ENCODE measurements at places on chromosomes 12 and 14.
A peak's percentile ranks its signal among the peaks of the same experiment; 100 is the strongest.

DNA sequence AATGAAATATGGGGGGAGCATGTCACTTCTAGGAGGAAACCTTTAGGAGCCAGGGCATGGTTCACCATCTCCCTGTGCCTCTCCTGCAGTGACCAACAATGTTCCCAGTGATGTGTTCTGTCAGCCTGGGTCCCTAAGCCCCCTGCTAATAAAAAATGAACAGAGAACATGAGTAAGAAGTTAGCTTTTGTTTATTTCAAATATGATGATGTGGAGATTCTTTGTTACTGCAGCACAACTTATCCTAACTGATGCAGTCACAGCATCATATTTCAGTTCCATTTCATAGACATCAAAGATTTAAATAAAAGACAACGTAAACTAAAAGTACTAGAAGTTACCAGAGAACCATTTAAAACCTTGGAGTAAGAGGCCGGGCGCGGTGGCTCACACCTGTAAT, 43.9 kb downstream of the SERPINA3 start:
- no peaks in the 10 kb centered on the region for H3K36me3 ChIP-seq
- no peaks in the 10 kb centered on the region for H3K27me3 ChIP-seq
- peaks cover 3% of the 10 kb centered on the region for H3K4me1 ChIP-seq
- no peak overlapping the region for H3K27ac ChIP-seq
- no peak for DNase-seq

DNA sequence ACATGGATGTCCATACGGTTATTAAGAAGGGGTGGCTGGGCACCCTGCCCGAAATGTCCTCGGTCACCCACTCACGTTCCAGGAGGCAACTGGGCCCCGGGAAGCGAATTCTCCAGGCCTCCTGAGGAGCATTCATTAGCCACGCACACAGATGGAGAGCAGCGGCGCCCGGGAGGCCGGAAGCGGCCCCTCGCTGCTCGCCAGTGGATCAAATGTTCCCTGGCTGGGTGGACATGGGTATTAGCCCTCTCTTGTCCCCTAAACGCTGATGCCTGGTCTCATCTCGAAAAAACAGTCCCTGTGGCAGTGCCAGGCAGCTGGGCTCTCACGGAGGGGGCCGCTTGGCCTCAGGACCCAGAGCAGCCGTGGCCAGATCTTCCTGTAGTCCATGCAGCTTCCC, 59.0 kb upstream of the DLK1 start:
- H3K36me3 ChIP-seq = no peaks in the 10 kb centered on the region
- peaks cover 14% of the 10 kb centered on the region for H3K4me1 ChIP-seq
- peaks cover 2% of the 10 kb centered on the region for H3K27me3 ChIP-seq
- no peak for DNase-seq
- no peak overlapping the region for H3K27ac ChIP-seq
- no peak overlapping the region for H3K4me3 ChIP-seq

DNA sequence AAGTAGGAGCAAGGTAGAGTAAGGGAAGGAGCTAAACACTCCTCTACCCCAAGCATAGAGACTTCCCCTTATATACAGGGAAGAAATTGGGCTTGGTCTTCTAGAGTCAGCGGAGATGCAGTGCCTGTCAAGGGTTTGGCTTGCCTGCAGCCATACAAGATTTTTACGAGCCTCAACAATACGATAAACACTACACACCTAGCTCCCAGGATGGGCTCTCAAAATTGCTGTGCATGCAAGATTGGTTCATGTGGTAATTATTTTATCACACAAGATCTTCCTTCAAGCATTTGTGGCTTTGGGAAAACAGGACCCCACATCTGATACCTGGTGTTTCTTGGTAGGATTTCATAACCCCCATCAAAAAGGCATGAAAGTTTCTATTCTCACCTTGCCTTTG, at the start of gene KRT1:
TSS of gene KRT1 (minus strand) at position 45 of the 400 bp plus-strand sequence. CDS start 59 bp downstream, outside the sequence.
- no peak within 1 kb of the TSS for H3K4me3 ChIP-seq
- H3K27ac ChIP-seq = no peak within 1 kb of the TSS
- no peaks in the 10 kb centered on the region for H3K4me1 ChIP-seq
- peaks cover 54% of the 10 kb centered on the region for H3K27me3 ChIP-seq
- H3K36me3 ChIP-seq = no peaks in the 10 kb centered on the region

GRCh38 chr12:111056618-111057521, 136.5 kb upstream of the MYL2 start:
- no peak overlapping the region for H3K27ac ChIP-seq
- no peaks in the 10 kb centered on the region for H3K36me3 ChIP-seq
- H3K27me3 ChIP-seq = no peaks in the 10 kb centered on the region
- no peak for DNase-seq

GRCh38 chr12:43063650-43064049, 474.1 kb upstream of the PRICKLE1 start:
- H3K36me3 ChIP-seq = no peaks in the 10 kb centered on the region
- no peaks in the 10 kb centered on the region for H3K27me3 ChIP-seq
- H3K4me1 ChIP-seq = peaks cover 28% of the 10 kb centered on the region
- no peak overlapping the region for H3K4me3 ChIP-seq
- DNase-seq = no peak

- H3K4me3 ChIP-seq = no peak overlapping the region
- H3K4me1 ChIP-seq = no peaks in the 10 kb centered on the region
- H3K27me3 ChIP-seq = no peaks in the 10 kb centered on the region
- no peaks in the 10 kb centered on the region for H3K36me3 ChIP-seq
- H3K27ac ChIP-seq = no peak overlapping the region
- no peak for DNase-seq
Measured at GRCh38 chr14:96452684-96453083, 49.5 kb upstream of the PAPOLA start.

- peaks cover 22% of the 10 kb centered on the region for H3K36me3 ChIP-seq
- no peaks in the 10 kb centered on the region for H3K4me1 ChIP-seq
- H3K27me3 ChIP-seq = no peaks in the 10 kb centered on the region
- no peak for DNase-seq
Measured at GRCh38 chr12:109065154-109065852, 12.9 kb downstream of the USP30 start.

DNA sequence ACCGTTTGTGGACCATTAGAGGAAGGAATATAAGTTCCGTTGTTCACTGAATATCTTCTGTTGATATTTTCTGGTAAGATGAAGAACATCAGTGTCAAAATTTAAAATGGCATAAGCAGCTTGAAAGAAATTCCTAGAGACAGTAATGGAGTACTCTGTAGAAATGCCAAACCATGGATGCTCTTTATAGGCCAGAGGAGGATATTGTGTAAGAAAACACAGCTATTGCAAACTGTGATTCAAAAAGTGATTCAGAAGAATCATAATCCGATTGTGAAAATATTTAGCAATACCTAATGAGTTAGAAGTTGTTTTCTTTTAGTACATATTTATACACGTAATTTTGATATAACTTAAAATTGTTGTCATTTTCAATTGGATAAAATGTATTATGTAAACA, 102.8 kb downstream of the SLC16A7 start:
- DNase-seq = no peak
- H3K4me3 ChIP-seq = no peak overlapping the region
- H3K27ac ChIP-seq = no peak overlapping the region
- no peaks in the 10 kb centered on the region for H3K4me1 ChIP-seq
- H3K27me3 ChIP-seq = no peaks in the 10 kb centered on the region

- no peaks in the 10 kb centered on the region for H3K36me3 ChIP-seq
- DNase-seq = no peak
Measured at GRCh38 chr12:106739815-106740530, 34.5 kb upstream of the RIC8B start.

DNA sequence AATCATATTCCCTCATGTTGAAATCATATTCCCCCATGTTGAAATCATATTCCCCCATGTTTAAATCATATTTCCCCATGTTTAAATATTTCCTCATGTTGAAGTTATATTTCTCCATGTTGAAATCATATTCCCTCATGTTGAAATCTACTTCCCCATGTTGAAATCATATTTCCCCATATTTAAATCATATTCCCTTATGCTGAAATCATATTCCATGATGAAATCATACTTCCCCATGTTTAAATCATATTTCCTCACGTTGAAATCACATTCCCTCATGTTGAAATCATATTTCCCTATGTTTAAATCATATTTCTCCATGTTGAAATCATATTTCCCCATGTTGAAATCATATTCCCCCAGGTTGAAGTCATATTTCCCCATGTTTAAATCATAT, 34.6 kb upstream of the ADGRD1 start:
- H3K27ac ChIP-seq = no peak overlapping the region
- no peaks in the 10 kb centered on the region for H3K27me3 ChIP-seq
- no peaks in the 10 kb centered on the region for H3K4me1 ChIP-seq

- H3K4me3 ChIP-seq = no peak overlapping the region
- peaks cover 2% of the 10 kb centered on the region for H3K36me3 ChIP-seq
- peak; percentile 68 for DNase-seq
- no peaks in the 10 kb centered on the region for H3K4me1 ChIP-seq
- H3K27me3 ChIP-seq = no peaks in the 10 kb centered on the region
Measured at GRCh38 chr12:92827836-92828431, 101.2 kb downstream of the EEA1 start.

DNA sequence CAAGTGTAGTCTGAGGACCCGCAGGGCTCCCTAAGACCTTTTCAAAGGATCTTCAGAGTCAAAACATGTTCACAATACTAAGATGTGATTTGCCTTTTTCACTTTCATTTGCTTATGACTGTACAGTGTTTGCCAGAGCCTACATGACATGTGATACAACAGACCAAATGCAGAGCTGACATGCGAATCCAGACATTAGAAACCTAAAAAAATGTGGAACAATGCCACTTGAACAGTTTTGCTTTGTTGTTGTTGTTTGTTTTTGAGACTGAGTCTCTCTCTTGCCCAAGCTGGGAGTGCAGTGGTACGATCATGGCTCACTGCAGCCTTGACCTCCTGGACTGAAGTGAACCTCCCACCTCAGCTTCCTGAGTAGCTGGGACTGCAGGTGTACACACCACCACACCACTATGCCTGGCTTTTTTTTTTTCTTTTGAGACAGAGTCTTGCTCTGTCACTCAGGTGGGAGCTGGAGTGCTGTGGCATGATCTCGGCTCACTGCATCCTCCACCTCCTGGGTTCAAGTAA, 5.3 kb upstream of the RAB35 start:
- H3K4me1 ChIP-seq = peaks cover 3% of the 10 kb centered on the region
- no peak for DNase-seq
- H3K36me3 ChIP-seq = peaks cover 3% of the 10 kb centered on the region

DNA sequence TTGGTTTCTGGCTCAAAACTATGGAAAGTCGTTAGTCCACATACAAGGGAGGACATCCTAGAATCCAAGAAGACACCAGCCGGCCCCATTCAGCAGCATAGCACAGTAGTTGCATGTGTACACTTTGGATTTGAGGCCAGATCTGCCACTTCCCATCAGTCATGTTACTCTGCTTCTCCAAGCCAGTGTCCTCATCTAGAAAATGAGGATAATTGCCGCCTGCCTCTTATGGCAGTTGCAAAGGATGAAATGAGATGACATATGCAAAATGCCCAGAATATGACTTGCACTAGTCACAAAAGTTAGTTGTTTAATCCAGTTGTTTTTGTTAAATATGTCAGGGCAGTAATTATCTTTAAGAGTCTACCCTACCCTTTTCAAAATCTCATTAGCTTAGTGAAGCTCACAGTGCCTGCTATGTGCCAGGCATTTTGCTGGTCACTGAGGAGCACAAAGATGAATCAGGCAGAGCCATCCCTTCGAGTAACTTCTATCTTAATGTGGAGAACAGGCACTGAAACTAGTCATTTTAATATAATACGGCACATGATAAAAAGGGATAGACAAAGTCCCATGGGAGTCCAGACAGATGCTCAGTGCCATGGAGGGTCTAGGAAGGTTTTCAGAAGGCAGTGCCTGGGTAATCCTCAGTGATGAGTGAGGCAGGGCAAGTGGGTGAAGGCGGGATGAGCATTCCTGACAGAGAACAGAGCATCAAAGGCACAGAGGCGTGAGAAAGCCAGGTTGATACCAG, 6.6 kb upstream of the KRT76 start:
- H3K36me3 ChIP-seq = no peaks in the 10 kb centered on the region
- peaks cover 44% of the 10 kb centered on the region for H3K27me3 ChIP-seq
- H3K4me3 ChIP-seq = no peak overlapping the region
- no peak overlapping the region for H3K27ac ChIP-seq
- no peaks in the 10 kb centered on the region for H3K4me1 ChIP-seq
- no peak for DNase-seq

GRCh38 chr12:119578112-119578511, 15.5 kb upstream of the TMEM233 start:
- no peak overlapping the region for H3K27ac ChIP-seq
- H3K36me3 ChIP-seq = no peaks in the 10 kb centered on the region
- H3K4me3 ChIP-seq = no peak overlapping the region
- no peaks in the 10 kb centered on the region for H3K4me1 ChIP-seq

- H3K36me3 ChIP-seq = no peaks in the 10 kb centered on the region
- no peak for DNase-seq
- H3K4me3 ChIP-seq = no peak overlapping the region
- H3K27me3 ChIP-seq = no peaks in the 10 kb centered on the region
- H3K4me1 ChIP-seq = peaks cover 31% of the 10 kb centered on the region
Measured at GRCh38 chr12:116050275-116050674, 227.2 kb downstream of the MED13L start.

GRCh38 chr12:12786706-12787601, 1.5 kb downstream of the APOLD1 start:
- H3K4me3 ChIP-seq = peak overlapping the region; percentile 25
- H3K27ac ChIP-seq = peak overlapping the region; percentile 53
- H3K36me3 ChIP-seq = no peaks in the 10 kb centered on the region
- peak; percentile 85 for DNase-seq
- H3K27me3 ChIP-seq = no peaks in the 10 kb centered on the region
- H3K4me1 ChIP-seq = peaks cover 23% of the 10 kb centered on the region

GRCh38 chr12:28232211-28232928, 42.1 kb downstream of the CCDC91 start:
- no peak overlapping the region for H3K4me3 ChIP-seq
- no peaks in the 10 kb centered on the region for H3K36me3 ChIP-seq
- no peaks in the 10 kb centered on the region for H3K4me1 ChIP-seq
- H3K27me3 ChIP-seq = no peaks in the 10 kb centered on the region
- H3K27ac ChIP-seq = no peak overlapping the region

GRCh38 chr12:44372259-44372658, 503.9 kb downstream of the NELL2 start:
- no peak overlapping the region for H3K27ac ChIP-seq
- DNase-seq = no peak

GRCh38 chr12:106883426-106883825, 72.3 kb upstream of the TMEM263 start:
- H3K27me3 ChIP-seq = no peaks in the 10 kb centered on the region
- H3K4me1 ChIP-seq = no peaks in the 10 kb centered on the region
- H3K27ac ChIP-seq = no peak overlapping the region
- peak; percentile 39 for DNase-seq
- H3K36me3 ChIP-seq = peaks cover 14% of the 10 kb centered on the region
- no peak overlapping the region for H3K4me3 ChIP-seq

DNA sequence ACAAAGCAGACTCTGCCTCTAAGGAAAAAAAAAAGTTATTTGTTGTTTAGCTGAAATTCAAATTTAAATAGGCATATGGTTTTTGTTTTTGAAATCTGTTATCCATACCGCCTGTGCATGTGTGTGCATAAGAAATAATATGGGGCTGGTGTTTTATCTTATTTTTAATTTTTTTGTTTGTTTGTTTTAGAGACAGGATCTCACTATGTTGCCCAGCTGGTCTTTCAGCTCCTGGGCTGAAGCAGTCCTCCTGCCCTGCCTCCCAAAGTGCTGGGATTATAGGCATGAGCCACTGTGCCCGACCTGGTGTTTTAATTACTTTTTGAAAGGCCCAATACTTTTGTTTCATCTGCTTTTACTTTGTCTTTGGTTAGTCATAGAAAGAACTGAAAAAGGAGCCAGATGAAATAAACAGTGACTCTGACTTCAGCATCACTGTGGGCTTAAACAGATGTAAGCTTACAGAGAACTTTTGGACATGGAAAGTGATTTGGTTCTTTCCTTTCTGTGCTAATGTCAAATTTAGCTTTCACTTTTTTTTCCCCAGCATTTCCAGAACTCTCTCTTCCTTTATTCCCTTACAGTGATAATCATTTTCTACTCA, 37.2 kb downstream of the SUPT16H start:
- no peaks in the 10 kb centered on the region for H3K4me1 ChIP-seq
- no peak overlapping the region for H3K27ac ChIP-seq
- H3K27me3 ChIP-seq = no peaks in the 10 kb centered on the region

Measured in cardiac muscle cell (in vitro differentiated cells and primary cell).